ENCODE measurements at places on chromosomes 3 and 15.

DNA sequence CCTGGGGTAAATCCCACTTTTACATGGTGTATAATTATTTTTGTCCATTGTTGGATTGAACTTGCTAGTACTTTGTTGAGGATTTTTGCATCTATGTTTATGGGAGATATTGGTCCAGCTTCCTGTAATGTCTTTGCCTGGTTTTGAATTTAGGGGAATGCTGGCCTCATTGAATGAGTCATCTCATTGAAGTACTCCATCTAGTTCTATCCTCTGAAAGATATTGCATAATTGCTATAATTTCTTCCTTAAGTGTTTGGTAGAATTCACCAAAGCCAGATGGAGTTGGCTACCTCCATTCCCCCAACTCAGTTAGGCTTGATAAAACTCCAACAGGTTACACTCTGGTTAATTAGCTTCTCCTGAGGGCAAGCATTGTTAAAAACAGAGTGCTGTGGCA is 237.4 kb upstream of the TGFBR2 start:
- DNase-seq: no peak

DNA sequence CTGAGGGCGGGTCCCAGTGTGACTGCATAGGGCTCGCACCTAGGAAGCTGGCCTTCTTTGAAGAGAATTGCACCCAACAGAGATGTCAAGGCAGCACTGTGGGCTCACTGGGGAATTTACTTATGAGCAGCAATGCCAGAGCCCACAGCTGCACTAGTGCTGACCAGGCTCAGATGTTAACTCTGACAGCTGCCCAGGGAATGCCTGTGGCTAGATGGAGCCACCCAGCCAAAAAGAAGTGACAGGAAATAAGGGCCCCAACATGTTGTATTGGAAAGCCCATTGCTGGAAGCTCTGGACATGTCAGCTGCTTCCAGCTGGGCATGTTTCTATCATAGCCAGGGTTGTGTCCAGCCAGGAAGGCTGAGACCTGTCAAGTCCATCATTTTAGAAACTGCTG is 90.9 kb upstream of the ZNF280D start:
- DNase-seq: no peak

DNA sequence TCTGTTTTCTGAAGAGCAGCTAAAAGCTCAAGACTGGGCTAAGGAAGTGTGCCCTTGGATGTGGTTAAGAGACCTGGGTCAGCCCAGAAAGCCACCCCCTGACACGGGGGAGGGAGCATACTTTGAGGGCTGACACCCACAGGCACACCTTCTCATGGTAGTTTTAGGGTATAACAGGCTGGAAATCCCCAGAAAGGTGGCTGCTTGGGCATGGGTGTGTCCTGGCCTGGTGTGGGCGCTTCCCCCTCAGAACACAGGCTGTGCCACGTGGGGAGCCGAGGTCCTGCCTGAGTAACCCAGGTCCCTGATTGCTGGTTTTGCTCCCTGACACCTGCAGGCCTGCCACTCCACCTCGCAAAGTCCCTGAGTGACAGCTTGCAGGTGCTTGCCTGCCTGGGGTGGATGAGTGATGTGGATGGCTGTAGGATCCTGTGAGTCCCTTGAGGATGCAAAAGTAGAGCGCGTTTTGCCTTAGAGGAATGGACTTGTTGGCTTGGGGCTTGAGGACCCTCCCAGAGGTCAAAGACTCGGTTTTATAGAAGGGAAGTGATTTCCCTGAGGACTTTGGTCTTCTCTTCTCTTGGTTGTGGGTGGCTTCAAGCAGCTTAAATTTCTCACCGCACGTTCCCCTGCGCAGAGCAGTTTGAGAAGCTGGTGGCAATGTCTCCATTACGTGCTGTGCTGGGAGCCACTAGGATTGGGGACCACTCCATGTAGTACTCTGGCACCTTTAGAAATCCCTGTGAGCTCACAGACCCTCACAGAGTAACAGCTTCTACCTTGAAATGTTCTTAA is 94.4 kb downstream of the DNASE1L3 start:
- DNase-seq: no peak

DNA sequence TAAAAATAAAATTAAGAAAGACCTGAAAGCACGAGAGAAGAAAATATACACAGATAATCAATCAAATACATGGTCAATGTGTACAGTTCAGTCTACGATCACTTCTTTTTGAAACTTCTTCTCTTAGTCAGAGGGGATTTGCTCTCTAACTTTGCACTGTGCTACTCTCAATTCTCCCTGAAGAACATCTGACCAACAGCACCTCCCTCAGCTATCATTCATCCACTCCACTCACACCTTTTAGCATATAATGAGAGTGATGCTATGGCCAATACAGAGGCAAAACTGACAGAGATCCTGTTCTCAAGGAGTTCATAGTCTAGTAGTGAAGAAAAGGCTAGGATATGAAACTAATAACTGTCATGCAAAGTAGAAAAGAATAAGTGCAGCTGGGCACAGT is 45.9 kb downstream of the P3H2 start:
- no peak for DNase-seq

DNA sequence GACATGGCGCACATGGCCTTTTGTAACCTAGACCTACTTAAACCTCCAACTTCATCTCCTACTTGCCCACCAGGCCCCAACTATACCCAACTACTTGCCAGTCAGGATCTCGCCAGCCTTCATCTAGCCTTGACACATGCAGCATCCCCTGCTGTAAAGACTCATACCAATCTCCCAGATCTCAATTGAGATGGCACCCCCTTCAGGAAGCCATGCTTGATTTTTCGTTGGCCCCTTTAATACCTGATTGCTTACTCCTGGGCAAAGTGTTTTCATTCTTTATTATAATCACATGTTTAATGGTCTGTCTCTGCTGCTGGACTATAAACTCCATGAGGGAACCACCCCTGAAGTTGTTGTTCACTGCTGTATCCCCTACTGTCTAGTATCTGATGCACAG is 150.8 kb downstream of the SOX2 start:
- DNase-seq: no peak

DNA sequence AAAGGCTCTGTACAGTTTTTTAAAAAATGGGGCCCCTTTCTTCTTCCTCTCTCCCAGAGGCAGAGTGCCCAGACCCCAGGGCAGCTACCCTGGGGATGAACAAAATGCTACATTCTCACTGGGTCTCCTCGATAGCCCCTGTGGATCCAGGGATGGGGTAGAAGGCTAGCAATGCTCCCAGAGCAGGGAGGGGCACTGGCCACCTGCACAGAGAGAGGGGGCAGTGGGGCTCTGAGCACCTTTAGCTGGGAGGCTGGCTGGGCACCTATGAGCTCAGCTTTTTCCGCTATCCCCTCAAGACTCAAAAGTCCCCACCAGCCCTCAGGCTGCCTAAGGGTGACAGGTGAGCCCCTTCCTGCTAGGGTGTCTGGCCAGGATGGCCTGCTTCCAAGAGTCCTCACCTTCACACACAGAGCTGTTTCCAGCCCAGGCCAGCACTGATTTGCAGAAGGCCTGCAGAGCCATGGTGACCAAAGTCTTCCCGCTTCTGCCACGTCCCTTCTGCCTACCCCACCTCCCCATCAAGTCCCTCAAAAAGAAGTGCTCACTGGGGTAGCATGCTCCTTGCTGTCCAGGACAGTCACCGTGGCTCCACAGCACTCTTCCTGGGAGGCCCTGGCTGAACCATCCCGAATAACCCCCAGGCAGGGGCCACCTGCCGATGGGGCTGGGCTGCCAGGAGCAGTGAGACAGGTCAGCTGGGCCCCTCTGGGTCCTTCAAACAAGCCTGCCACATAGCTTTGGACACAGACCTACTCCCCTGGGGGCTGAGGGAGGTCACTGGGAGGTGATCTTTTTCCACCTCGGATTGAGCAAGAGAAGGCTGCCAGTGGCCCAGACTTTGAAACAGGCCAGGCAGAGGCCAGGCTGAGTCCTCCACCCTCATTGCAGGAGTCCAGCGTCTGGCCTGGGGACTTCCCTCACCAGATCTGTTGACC is 20.4 kb downstream of the BMF start:
- peak; percentile 56 for DNase-seq

DNA sequence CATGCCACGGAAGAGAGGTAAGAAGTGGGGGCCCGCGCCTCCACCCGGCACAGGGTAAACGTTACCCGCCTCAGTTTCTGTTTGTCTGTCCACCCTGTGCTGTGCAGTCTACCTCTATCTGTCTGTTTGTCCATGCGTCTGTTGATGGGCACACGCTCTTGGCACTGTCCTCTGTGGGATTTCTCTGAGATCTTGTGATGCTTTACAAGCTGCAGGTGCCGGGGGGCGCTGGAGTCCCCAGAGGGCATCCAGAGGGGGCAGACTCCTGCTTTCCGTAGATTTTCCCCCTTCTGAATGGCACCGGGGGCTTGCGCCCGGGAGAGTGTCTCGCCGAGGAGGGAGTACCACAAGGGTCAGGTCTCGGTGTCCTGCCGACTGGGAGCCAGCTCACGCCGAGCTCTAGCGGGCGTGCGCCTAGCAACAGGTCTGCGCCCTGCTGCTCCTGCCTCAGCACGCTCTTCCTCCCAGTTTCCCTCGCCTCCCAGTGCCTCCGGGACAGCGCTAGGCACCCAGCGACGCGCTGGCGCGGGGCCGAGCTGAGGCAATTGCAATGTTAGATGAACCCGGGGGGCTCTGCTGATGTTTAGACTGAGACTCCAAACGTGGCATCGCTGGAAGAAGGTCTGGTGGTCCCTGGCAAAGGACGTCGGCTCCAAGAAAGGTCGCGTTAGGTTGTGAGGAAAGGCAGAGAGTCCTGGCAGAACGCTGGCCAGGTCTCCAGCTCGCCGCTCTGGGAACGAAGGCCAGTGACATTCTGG is 667 bp downstream of the CEMIP start:
- peak; percentile 61 for DNase-seq

- no peak for DNase-seq
These were observed 4.6 kb upstream of the SMCO1 start for GRCh38 chr3:196519718-196520082.

DNA sequence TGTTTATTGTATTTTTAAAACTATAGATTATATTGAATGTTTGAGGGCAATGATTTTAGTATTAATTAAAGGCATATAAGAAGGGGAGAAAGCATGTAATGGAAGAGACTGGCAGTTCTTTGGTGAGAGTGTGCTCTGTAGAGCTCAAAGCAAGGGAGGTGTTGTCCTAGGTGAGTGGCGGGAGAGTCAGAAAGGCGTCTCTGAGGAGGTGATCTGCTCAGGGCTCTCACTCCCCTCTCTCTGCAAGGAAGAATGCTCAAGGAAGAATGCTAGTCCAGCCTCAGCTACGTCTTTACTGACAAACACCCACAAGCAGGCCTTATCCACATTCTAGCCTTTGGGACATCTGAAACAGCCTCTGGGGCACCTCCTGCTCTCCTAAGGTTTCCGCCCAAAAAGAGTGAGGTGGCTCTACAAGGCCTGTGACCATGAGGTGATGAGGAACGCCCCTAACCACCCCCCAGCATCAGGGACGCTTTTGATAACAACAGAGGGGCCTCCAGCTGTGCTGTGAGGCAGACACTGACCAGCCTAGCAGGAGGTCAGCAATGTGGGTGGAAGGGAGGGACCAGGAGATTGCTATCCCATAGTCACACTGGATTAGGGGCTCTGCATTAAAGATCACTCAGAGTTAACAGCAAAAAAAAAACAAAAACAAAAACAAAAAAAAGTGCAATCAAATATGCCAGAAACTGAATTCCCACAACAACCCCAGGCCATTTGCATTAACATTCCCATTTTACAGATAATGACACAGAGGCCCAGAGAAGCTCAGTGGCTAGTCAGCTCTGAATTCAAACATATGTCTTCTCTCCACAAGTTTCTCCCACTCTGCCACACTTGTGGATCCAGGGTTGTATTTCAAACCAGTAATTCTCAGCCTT is 202.2 kb upstream of the CTNNB1 start:
- DNase-seq: peak; percentile 7

- no peak for DNase-seq
These were observed 140.7 kb upstream of the NR2E3 start for GRCh38 chr15:71669688-71670087.

DNA sequence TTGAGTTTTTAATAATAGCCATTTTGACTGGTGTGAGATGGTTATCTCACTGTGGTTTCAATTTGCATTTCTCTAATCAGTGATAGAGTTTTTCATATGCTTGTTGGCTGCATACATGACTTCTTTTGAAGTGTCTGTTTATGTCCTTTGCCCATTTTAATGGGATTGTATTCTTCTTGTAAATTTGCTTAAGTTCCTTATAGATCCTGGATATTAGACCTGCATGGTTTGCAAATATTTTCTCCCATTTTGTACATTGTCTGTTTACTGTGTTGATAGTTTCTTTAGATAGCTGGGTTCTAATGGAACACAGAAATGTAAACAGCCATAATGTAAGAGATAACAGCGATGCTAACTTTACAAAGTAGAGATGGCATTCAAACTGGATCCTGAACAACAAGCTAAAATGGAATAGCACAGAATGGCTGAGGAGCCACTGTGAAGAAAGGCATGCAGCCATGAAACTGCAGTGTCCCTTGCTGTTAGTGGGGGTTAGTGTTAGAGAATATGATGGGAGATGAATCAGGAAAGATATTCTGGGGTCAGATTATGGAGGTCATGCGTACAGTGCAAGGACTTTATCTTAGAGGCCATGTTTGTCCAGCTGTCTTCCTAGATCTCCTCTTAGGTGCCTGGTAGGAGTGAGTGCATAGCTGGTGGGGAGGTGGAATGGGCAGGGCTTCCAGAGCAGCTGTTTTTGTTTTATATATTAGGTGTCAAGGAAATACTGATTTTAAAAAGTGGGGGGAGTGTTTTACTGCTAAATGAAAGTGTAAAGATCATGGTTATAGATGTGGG is 48.1 kb downstream of the BBS4 start:
- no peak for DNase-seq

GRCh38 chr15:92205255-92205739 is 188.4 kb upstream of the ST8SIA2 start:
- DNase-seq: no peak

- no peak for DNase-seq
These were observed 84.1 kb downstream of the LRIG1 start for GRCh38 chr3:66416556-66417304.

- no peak for DNase-seq
These were observed 476.3 kb downstream of the AGBL1 start for GRCh38 chr15:86555939-86556338.

- DNase-seq: peak; percentile 72
These were observed 21.9 kb downstream of the LTF start for GRCh38 chr3:46442576-46443530.

GRCh38 chr3:65277798-65278197 is 590.0 kb upstream of the ADAMTS9 start:
- no peak for DNase-seq

GRCh38 chr3:173397161-173398110 is at the start of gene NLGN1:
TSS of gene NLGN1 (plus strand) at chr3:173397744.
- DNase-seq: peak; percentile 48

DNA sequence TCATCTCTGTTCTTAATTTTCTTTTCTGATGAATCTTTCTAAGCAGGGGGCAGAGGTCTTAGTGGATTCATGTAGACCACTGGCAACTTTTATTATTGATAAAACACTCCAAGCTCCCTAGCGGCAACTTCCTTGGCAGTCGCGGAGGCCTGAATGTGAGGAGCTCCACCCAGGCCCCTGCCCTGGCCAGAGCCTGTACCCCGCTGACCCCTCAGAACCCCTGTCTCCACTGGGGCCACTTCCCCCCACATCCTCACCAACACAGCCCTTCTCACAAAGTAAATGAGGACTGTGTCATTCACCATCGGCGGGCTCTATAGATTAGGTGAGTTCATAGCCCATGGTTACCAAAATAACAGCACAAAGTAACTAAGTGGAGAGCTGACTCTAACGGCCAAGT is 111.6 kb downstream of the TPRA1 start:
- no peak for DNase-seq
